Articular chondrocyte of knee joint (primary cell): ENCODE measurements at places on chromosomes 12 and 14. TPM values are rescaled to one million over a fixed set of nuclear protein-coding genes. Genes with fewer than 3 reads are reported as not detected.

LUM gene
- total RNA-seq = 7,416 and 8,099 TPM in 2 replicates

SMIM41 gene
- 0.39 and 0.65 TPM in 2 replicates for total RNA-seq

STAC3 gene
- 0.54 and 0.65 TPM in 2 replicates for total RNA-seq

LMO3 gene
- total RNA-seq = under 0.01 and 0.39 TPM in 2 replicates

CLEC4D gene
- not detected in 2 replicates for total RNA-seq

GPR84 gene
- total RNA-seq = under 0.01 and 0.13 TPM in 2 replicates

PLEKHH1 gene
- 0.26 and 0.86 TPM in 2 replicates for total RNA-seq

ABHD12B gene
- not detected in 2 replicates for total RNA-seq

MIP gene
- total RNA-seq = 0.26 TPM in 1 of 2 replicates, not detected in the other

SLC6A12 gene
- total RNA-seq = not detected in 2 replicates

HRK gene
- total RNA-seq = 0.13 and 0.76 TPM in 2 replicates
